Activated naive CD4-positive, alpha-beta T cell treated with anti-CD3 and anti-CD28 coated beads, Interleukin-2, amount 50 U/mL, for 72 hours (primary cell): ENCODE measurements at places on chromosomes 12 and 14. TPM values are rescaled to one million over a fixed set of nuclear protein-coding genes. Genes with fewer than 3 reads are reported as not detected.

SALL2 gene
- 5.4 TPM for total RNA-seq

CELA1 gene
- not detected for total RNA-seq

EID3 gene
- 8.2 TPM for total RNA-seq

IAPP gene
- not detected for total RNA-seq

FLRT2 gene
- not detected for total RNA-seq

MDP1 gene
- 5.5 TPM for total RNA-seq

AMDHD1 gene
- total RNA-seq, result 0.99 TPM

TMEM132C gene
- not detected for total RNA-seq

KCNMB4 gene
- total RNA-seq, result 1.0 TPM

BCL2L2 gene
- 2.3 TPM for total RNA-seq

SLC25A21 gene
- not detected for total RNA-seq

DACT1 gene
- total RNA-seq, result 1.7 TPM

HOTAIR gene
- not detected for total RNA-seq

FAM186B gene
- 0.16 TPM for total RNA-seq

ASCL1 gene
- not detected for total RNA-seq

CD4 gene
- 244 TPM for total RNA-seq
